Esophagus squamous epithelium (tissue), 5 donors: ENCODE measurements at places on chromosomes 7 and 10.

GRCh38 chr10:19580691-19581090 is 235.5 kb upstream of the PLXDC2 start:
- H3K4me3 ChIP-seq, result no peak overlapping the region
- no peaks in the 10 kb centered on the region for H3K27me3 ChIP-seq
- H3K4me1 ChIP-seq, result no peaks in the 10 kb centered on the region
- no peaks in the 10 kb centered on the region for H3K36me3 ChIP-seq
- H3K27ac ChIP-seq, result no peak overlapping the region

DNA sequence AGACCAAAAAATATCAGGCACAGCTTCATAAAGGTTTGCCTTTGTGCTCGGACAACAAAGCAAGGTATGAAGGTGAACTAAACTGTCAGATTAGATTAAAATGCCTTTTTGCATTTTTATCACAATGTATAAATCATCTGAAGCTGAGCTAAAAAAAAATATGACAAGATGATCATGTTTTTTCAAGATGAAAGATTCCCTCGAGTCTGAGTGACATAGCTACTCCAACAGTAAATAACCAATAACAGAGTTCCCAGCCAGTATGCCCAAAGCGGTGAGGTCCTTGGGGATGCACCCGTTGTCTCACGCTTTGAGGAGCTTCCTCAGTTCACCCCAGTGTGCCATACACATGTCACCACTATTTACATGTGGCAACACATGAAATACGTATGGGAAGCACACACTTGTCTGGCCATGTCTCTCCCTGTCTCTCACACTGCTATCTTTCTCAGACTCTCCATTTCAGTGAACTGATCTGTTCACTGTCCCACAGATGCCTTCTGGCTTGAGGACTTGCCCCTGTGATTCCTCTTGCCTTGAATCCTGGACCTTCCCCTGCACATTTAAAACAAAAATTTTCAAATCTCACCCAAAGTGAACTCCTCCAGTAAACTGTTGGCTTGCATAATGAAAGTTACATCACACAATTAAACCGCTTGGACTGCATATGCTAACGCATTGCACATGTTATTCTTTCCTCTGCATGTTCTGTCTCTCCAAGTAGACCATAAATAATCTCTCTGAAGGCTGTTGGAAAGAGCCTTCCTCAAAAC is 2.6 kb upstream of the PIK3CG start:
- H3K36me3 ChIP-seq, result no peaks in the 10 kb centered on the region
- DNase-seq, result no peak
- H3K27me3 ChIP-seq, result no peaks in the 10 kb centered on the region
- no peak overlapping the region for H3K4me3 ChIP-seq
- peaks cover 7% of the 10 kb centered on the region for H3K4me1 ChIP-seq

DNA sequence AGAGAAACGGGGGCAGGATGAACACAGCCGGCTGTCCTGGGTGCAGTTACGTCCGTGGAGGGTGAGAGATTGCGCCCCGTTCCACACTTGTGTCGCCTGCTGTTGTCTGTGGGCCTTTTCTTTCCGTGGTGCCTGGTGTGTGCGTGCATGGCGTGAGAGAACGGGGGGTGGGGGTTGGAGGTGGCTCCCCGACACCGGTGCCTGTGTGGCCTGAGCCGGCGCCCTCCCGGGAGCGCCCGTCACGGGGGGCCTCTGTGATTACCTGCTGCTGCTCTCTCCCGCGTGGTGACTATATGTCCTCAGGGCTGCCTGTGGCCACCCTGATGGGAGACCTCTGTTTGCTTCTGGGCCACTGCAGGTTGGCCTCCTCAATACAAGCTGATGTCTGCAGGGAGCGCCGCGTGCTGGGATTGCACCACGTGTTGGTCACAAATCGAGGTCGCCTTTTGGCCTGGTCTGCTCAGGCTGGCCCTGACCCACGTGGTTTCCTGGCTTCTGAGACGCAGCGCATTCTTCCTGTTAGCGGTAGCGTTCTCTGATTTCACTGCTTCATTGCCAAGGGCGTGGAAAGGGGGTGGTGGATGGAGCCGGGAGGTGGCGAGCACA is 10.9 kb upstream of the AP5Z1 start:
- H3K4me3 ChIP-seq, result no peak overlapping the region
- no peaks in the 10 kb centered on the region for H3K27me3 ChIP-seq
- H3K4me1 ChIP-seq, result peaks cover 6% of the 10 kb centered on the region
- H3K27ac ChIP-seq, result no peak overlapping the region
- H3K36me3 ChIP-seq, result peaks cover 38% of the 10 kb centered on the region
- no peak for DNase-seq

- peak within 1 kb of the TSS; percentile 95 for H3K27ac ChIP-seq
- H3K4me1 ChIP-seq, result peaks cover 65% of the 10 kb centered on the region
- peak within 1 kb of the TSS; percentile 78 for H3K4me3 ChIP-seq
- H3K36me3 ChIP-seq, result no peaks in the 10 kb centered on the region
- no peaks in the 10 kb centered on the region for H3K27me3 ChIP-seq
- no peak for DNase-seq
These were observed at the start of gene FAM53B for GRCh38 chr10:124744102-124745050. Gene FAM53B, minus strand, starts transcription at chr10:124744378. Its CDS starts 37,665 bp downstream, at chr10:124706713.

GRCh38 chr10:100041306-100042002 is 31.7 kb upstream of the DNMBP start:
- DNase-seq, result no peak
- H3K27ac ChIP-seq, result no peak overlapping the region

GRCh38 chr10:34606890-34607289 is 208.2 kb downstream of the PARD3 start:
- no peak overlapping the region for H3K27ac ChIP-seq
- H3K36me3 ChIP-seq, result no peaks in the 10 kb centered on the region
- no peak overlapping the region for H3K4me3 ChIP-seq
- no peaks in the 10 kb centered on the region for H3K4me1 ChIP-seq
- H3K27me3 ChIP-seq, result no peaks in the 10 kb centered on the region
- DNase-seq, result no peak

DNA sequence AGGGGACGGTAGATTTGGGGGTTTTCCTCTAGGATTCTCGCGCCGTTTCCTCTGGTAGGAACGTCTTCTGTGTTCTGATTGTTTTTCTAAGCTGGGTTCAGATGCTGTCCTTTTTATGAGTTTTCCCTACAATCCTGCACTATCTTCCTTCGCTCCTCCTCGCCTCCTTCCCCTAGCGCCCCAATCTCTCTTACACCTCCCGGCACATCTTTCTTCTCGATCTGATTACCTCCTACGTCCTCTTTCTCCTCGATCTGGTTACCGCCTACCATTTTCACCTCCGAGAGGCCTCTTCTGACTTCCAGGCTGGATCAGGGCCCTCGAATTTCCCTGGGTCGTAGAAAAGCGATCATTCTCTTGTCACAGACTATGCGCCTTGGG is 413 bp downstream of the BUD31 start:
- peaks cover 56% of the 10 kb centered on the region for H3K4me1 ChIP-seq
- peaks cover 21% of the 10 kb centered on the region for H3K36me3 ChIP-seq
- H3K27ac ChIP-seq, result peak overlapping the region; percentile 98
- peak overlapping the region; percentile 90 for H3K4me3 ChIP-seq

- H3K27me3 ChIP-seq, result no peaks in the 10 kb centered on the region
- no peaks in the 10 kb centered on the region for H3K36me3 ChIP-seq
- H3K4me1 ChIP-seq, result no peaks in the 10 kb centered on the region
- H3K27ac ChIP-seq, result no peak overlapping the region
These were observed 96.9 kb upstream of the PLXDC2 start for GRCh38 chr10:19719284-19719683.

- no peak overlapping the region for H3K4me3 ChIP-seq
- no peak for DNase-seq
- peaks cover 20% of the 10 kb centered on the region for H3K36me3 ChIP-seq
- H3K27me3 ChIP-seq, result no peaks in the 10 kb centered on the region
- H3K4me1 ChIP-seq, result peaks cover 6% of the 10 kb centered on the region
These were observed 80.6 kb downstream of the VWA2 start for GRCh38 chr10:114319406-114320248.

DNA sequence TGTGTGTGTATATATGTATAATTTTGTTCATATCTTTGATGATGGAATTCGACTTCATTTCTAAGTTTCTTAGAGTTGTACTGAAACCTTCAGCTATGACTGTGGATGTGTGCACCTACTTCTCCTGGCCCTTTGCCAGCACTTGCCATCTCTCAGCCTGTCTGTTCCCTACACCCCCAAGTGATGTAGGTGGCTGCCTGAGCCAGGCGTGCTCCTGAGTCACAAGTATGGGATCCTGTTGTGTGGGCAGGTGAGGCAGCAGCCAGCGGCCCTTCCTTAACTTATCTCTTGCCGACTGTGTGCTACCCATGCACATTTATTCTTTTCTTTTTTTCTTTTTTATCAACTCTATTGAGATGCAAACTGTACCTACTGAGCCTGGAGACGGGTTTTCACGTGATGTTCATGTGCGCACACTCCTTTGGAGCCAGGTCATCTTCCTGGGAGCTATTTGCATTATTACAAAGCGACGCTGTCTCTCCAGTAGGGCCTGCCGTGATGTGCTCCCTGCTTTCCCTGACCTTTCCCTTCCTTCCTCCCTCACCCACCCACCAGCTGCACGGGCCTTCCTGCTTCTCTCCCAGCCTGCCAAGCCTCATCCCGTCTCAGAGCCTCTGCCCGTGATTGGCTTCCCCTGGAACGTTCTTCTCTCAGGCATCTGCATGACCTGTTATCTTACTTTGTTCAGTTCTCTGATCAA is 31.3 kb upstream of the GALNT11 start:
- H3K4me3 ChIP-seq, result no peak overlapping the region
- DNase-seq, result no peak
- H3K36me3 ChIP-seq, result no peaks in the 10 kb centered on the region
- H3K27me3 ChIP-seq, result no peaks in the 10 kb centered on the region
